ENCODE measurements at places on chromosomes 4 and X. TPM values are rescaled to one million over a fixed set of nuclear protein-coding genes. Genes with fewer than 3 reads are reported as not detected.

Gene RBM47
- total RNA-seq: 139 TPM

Gene RBM46
- 22.9 TPM for total RNA-seq

Gene PROM1
- 66.6 TPM for total RNA-seq

Gene TRIML2
- 57.8 TPM for total RNA-seq

Gene ASB9
- total RNA-seq: 0.42 TPM

Gene ETDB
- not detected for total RNA-seq

Gene SPANXN5
- not detected for total RNA-seq

Gene ADGRL3
- total RNA-seq: 15.2 TPM

Gene PDZD4
- total RNA-seq: 194 TPM

Gene CNGA1
- 3.3 TPM for total RNA-seq

Gene TRIM61
- 0.38 TPM for total RNA-seq

Gene UNC5C
- total RNA-seq: 0.12 TPM

Gene MSX1
- total RNA-seq: not detected

Gene PIR
- total RNA-seq: 21.0 TPM

Gene CENPVL1
- total RNA-seq: 5.2 TPM

Gene SPANXD
- not detected for total RNA-seq

Gene KLF8
- 11.5 TPM for total RNA-seq

Gene SERTM2
- total RNA-seq: 0.59 TPM

Gene KLHL4
- 6.2 TPM for total RNA-seq

Gene TMEM33
- total RNA-seq: 117 TPM

Gene GPR34
- not detected for total RNA-seq

Gene SUPT20HL2
- not detected for total RNA-seq

Gene OTUD6A
- 0.17 TPM for total RNA-seq

Gene ARMCX2
- 129 TPM for total RNA-seq

Gene KLB
- not detected for total RNA-seq

Gene NOX1
- total RNA-seq: not detected

Gene SHROOM3
- 59.7 TPM for total RNA-seq

Gene ZFP42
- total RNA-seq: 124 TPM

Gene IQCM
- total RNA-seq: not detected

Gene HSFX1
- total RNA-seq: not detected
